ENCODE measurements at places on chromosomes 11 and 22. TPM values are rescaled to one million over a fixed set of nuclear protein-coding genes. Genes with fewer than 3 reads are reported as not detected.

GRCh38 chr22:29744902-29745301 lies 21.9 kb downstream of the ZMAT5 start:
- DNase-seq = peak; percentile 32
- H3K36me3 ChIP-seq = no peaks in the 10 kb centered on the region

The RPUSD4 gene
- total RNA-seq = 14.4 TPM

The IL18 gene
- total RNA-seq = 42.3 TPM

The MOGAT2 gene
- 168 TPM for total RNA-seq

DNA sequence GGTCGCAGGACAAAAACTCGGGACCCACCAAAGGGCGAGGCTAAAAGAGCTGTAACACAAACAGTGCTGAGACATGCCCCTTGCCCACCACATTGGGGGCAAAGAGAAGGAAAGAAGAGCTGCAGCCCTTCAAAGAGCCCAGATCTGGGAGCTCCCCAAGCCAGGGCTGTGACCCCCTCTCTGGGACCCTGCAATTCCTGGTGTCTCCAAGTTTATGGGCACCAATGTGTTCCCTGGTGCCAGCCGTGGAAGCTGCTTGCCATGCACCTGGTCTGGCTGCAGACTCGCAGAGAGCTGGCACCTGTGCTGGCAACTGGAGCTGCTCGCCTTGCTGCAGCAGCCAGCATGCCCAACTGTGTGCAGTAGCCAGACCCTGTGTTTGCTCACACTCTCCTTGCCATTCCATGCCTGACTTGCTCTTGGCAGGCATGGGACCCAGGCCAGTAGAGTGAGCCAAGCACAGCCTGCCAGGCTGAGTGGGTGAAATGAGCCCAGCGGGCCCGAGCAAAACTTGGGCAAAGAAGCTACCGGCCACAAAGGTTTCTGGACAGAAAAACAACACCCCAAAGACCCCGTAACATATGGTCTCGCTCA lies 16.0 kb downstream of the RRP8 start:
- no peak overlapping the region for H3K4me3 ChIP-seq
- H3K4me1 ChIP-seq = no peaks in the 10 kb centered on the region
- peak; percentile 11 for DNase-seq
- no peaks in the 10 kb centered on the region for H3K36me3 ChIP-seq
- no peak overlapping the region for H3K27ac ChIP-seq

DNA sequence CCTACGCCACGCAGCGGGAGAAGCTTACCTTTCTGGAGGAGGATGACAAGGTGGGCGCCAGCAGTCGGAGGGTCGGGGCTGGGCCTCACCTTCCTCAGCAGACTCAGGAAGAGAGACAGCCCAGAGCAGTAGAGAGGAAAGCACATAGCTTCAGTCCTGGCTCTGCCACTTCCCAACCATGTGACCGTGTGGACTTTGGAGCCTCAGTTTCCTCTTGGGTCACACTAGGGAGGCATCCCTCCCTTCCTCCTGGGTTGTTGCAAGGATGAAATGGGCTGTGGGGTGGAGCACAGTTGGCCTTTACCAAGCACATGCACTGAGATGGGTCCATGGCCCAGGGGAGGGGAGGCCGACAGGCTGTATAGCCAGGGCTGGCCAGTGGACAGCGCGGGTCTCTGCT lies 12.9 kb downstream of the DPP3 start:
- H3K36me3 ChIP-seq = no peaks in the 10 kb centered on the region
- H3K27me3 ChIP-seq = no peaks in the 10 kb centered on the region
- H3K4me1 ChIP-seq = no peaks in the 10 kb centered on the region
- H3K4me3 ChIP-seq = no peak overlapping the region

The NRGN gene
- total RNA-seq = 11.1 TPM

The GLYATL2 gene
- not detected for total RNA-seq

DNA sequence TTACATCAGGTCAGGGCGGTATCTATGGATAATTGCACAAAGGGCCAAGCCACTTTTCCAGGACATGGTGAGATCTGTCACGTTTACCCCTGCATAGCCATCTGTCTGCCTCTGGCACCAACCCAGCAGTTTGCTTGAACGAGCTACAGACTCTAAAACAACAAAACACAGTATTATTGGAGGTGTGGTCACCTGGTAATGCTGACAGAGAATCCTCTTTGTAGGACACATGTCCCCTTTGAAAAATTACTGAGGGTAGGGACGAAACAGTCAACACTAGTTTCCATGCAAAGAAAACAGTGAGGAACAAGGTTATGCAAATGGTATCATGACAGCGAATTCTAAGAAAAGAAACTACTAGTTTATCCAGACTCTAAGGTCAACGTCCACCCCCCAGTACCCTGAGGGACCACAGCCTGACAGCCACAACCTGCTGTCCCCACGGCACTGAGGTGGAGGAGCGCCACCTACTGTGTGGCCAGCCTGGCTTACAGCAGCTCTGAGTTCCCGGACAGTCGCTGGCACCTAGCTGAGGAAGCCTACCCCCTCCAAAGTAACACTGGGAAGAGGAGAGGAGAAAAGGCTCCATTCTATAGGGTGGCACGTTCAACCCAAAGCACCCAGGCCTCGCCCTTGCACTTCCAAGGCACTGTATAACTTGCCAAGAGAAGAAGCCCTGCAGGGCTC lies 117.4 kb upstream of the BID start:
- H3K4me1 ChIP-seq = peaks cover 10% of the 10 kb centered on the region
- H3K36me3 ChIP-seq = peaks cover 6% of the 10 kb centered on the region
- peak overlapping the region; percentile 82 for H3K27ac ChIP-seq
- no peak overlapping the region for H3K4me3 ChIP-seq

GRCh38 chr22:26845021-26845743 lies 187.8 kb downstream of the MIAT start:
- no peaks in the 10 kb centered on the region for H3K27me3 ChIP-seq
- H3K4me1 ChIP-seq = no peaks in the 10 kb centered on the region
- DNase-seq = no peak
- no peak overlapping the region for H3K27ac ChIP-seq
- H3K4me3 ChIP-seq = no peak overlapping the region
- H3K36me3 ChIP-seq = no peaks in the 10 kb centered on the region

- H3K27me3 ChIP-seq = no peaks in the 10 kb centered on the region
- no peak overlapping the region for H3K4me3 ChIP-seq
- H3K4me1 ChIP-seq = no peaks in the 10 kb centered on the region
- H3K27ac ChIP-seq = no peak overlapping the region
- peak; percentile 44 for DNase-seq
Measured at GRCh38 chr11:3021125-3021524, 29.0 kb upstream of the NAP1L4 start.

GRCh38 chr11:19345519-19345847 lies 104.7 kb upstream of the E2F8 start:
- no peaks in the 10 kb centered on the region for H3K4me1 ChIP-seq
- H3K4me3 ChIP-seq = peak overlapping the region; percentile 9
- H3K27ac ChIP-seq = no peak overlapping the region
- DNase-seq = no peak
- no peaks in the 10 kb centered on the region for H3K36me3 ChIP-seq
- H3K27me3 ChIP-seq = peaks cover 43% of the 10 kb centered on the region

DNA sequence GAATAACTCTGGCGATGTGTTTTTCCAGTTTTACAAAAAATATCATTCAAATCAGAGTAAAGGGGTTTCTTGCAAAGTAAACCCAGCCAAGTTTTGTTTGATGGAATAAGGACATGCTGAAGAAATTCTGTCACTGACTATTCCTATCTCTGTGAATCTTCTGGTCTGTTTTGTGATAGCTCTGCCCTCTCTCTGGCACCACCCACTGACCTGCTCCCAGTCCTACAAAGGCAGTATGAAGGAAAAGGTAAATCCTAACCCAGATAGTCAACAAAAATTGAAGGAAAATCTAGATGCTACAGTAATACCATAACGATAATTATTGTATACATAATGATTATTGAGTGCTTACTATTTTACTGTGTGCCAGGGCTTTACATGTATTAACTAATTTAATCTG lies 76.3 kb upstream of the TP53AIP1 start:
- no peaks in the 10 kb centered on the region for H3K27me3 ChIP-seq
- no peaks in the 10 kb centered on the region for H3K4me1 ChIP-seq
- DNase-seq = peak; percentile 60
- no peaks in the 10 kb centered on the region for H3K36me3 ChIP-seq
- peak overlapping the region; percentile 55 for H3K27ac ChIP-seq

The KRTAP5-8 gene
- 0.35 TPM for total RNA-seq

DNA sequence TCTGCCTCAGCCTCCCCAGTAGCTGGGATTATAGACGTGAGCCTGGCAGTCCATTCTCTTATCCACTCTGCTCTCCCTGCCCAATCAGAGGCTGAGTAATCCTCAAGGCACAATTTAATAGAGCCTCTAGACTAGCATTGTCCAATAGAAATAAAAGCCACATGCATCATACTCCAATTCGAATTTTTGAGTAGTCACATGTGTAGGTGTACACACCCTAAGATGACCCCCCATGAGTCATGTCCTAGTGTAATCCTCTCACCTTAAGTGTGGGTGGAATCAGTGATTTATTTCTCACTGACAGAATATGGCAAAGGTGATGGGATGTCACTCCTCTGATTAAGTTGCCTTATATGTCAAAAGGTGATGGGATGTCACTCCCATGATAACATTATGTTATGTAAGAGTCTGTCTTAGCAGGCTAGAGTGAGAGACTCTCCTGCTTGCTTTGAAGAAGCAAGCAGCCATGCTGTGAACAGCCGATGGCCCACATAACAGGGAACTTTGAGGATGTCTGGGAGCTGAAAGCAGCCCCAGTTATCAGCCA lies 61.3 kb downstream of the MN1 start:
- no peaks in the 10 kb centered on the region for H3K27me3 ChIP-seq
- no peaks in the 10 kb centered on the region for H3K36me3 ChIP-seq
- H3K4me3 ChIP-seq = no peak overlapping the region
- no peak overlapping the region for H3K27ac ChIP-seq
- no peaks in the 10 kb centered on the region for H3K4me1 ChIP-seq

DNA sequence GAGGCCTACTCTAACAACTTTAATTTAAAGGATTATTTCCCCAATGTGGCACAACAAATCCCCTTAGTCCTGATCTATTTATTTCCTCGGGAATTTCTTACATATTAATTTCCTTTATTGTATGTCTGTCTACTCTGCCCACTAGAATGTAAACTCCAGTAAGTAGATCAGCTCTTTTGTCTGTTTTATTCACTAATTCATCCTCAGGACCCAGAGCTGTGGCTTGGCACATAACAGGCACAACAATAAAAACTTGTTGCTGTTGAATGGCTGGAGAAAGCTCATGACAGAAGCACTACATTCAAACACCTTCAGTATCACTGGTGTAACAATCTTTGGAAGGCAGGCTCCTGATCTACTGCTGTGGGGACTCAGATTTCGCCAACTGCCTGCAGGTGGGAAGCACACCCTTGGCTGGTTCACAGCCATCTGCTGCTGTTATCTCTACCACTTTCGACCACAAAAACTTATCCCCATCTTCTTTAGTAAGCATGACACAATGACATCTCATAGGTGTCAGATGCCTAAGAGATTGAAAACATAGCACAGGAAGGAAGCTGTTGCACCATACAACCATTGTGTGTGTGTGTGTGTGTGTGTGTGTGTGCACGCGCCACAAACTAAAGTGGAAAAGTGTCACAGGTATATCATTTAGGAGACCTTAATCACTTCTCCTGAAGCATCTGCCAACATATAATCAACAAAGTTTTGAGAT lies 11.9 kb downstream of the HIRA start:
- no peak for DNase-seq
- H3K36me3 ChIP-seq = no peaks in the 10 kb centered on the region
- H3K27me3 ChIP-seq = no peaks in the 10 kb centered on the region
- no peak overlapping the region for H3K4me3 ChIP-seq
- no peaks in the 10 kb centered on the region for H3K4me1 ChIP-seq

All from colonic mucosa (tissue), 4 donors.